ENCODE measurements at places on chromosomes 11 and 22. TPM values are rescaled to one million over a fixed set of nuclear protein-coding genes. Genes with fewer than 3 reads are reported as not detected.

DNA sequence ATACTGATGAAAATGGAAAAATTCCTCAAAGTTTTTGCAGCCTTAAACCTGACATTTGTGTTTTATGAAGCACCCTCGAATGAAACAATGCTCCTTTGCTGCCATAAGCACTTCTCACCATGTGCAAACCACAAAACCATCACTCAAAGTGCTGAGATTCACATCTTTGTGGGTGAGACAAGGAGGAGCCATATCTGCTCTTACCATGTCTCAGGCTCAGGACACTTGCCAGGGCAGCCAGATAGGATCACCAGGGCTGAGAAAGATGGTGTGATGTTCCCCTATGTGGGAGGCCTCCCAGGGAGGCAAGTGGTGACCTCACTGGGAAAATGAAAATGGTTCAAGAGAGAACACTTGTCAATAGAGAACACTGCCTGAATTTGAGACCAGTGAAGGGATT is 120.4 kb downstream of the CCDC34 start:
- no peak for DNase-seq

GRCh38 chr11:10785146-10785474 is 23.6 kb downstream of the EIF4G2 start:
- no peak for DNase-seq

GRCh38 chr11:67484847-67485311 is 2.1 kb downstream of the AIP start:
- DNase-seq = no peak

- DNase-seq = no peak
Measured at GRCh38 chr11:40787224-40787623, 672.2 kb downstream of the LRRC4C start.

DNA sequence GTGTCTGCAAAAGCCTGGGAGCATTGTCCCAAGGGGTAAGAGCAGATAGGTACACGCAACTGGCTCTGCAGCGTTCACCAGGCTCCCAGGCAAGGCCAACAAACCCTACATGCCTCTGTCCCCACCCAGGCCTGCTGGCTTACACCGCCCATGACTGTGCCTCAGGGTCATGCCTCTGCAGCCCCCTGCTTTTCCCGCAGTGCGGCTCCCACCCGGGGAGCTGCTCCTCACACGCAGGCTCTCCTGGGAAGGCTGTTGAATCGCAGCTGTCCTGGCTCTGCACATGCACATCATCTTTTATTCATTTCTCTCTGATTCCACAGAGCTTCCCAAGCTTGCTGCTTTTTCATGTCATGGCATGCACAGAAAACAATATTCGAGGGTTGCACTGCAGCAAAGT is 29.2 kb upstream of the B3GAT1 start:
- no peak for DNase-seq

Gene FLRT1
- total RNA-seq = not detected

DNA sequence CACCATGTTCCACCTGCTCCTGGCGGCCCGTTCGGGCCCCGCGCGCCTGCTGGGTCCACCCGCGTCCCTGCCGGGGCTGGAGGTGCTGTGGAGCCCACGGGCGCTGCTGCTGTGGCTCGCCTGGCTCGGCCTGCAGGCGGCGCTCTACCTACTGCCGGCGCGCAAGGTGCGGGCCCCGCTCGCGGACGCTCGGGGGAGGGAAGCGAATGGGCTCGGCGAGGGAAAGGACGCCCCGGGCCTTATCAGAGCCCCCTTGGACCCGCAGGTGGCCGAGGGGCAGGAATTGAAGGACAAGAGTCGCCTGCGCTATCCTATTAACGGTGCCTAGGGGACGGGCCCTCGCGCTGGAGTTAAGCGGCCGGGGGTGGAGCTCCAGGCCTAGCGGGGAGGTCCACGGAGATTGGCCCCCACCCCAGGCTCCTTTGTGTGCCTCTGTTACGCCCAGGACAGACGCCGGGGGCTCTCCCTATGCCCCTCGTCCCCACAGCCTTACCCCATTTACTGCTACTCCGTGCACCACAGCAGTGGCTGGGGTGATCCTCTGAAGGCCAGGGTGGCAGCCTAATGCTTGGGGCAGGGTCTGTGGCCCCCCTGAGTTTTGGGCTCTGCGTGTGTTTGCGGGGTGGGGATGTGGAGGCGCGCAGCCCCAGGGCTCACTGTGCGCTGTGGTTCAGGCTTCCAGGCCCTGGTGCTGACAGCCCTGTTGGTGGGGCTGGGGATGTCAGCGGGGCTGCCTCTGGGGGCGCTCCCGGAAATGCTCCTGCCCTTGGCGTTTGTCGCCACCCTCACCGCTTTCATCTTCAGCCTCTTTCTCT is 1.1 kb downstream of the TM7SF2 start:
- no peak for DNase-seq

DNA sequence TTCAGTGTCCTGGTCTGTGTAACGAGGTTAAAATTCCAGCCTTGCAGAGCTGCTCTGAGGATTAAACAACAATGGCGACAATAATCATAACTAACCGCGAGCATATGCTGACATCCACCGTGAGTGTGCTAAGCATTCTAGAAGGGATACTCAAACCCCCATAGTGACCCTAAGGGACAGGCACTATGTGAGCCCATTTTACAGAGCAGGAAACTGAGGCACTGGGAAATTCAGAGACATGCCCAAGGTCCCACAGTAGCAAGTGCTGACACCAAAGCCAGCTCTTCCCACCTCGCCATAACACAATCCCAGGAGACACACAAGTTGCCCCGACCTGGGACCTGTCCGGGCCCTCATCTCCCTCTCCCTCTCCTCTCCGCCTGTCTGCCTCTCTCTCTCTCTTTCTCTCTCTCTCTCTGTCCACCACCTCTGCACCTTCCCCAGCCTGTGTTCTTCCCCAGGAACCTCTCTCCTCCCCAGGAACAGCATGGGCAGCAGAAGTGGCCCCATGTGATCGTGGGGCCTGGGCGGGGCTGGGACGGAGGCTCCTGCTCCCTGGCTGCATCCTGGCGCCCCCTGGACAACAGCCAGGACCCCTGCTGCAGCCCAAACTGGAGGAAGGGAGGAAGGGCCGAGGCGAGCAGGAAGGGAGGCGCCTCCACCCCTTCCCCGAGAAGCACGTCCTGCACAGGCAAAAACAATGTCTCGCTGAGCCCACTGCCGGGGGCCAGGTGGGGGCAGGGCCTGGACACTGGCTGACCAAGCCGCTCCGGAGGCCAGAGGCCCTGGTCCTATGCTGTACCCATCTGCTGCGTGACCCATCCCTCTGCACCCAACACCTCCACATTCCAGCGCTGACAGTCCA is 14.8 kb upstream of the MFNG start:
- no peak for DNase-seq

Gene MAJIN
- not detected for total RNA-seq

Gene NXPE4
- total RNA-seq = not detected

DNA sequence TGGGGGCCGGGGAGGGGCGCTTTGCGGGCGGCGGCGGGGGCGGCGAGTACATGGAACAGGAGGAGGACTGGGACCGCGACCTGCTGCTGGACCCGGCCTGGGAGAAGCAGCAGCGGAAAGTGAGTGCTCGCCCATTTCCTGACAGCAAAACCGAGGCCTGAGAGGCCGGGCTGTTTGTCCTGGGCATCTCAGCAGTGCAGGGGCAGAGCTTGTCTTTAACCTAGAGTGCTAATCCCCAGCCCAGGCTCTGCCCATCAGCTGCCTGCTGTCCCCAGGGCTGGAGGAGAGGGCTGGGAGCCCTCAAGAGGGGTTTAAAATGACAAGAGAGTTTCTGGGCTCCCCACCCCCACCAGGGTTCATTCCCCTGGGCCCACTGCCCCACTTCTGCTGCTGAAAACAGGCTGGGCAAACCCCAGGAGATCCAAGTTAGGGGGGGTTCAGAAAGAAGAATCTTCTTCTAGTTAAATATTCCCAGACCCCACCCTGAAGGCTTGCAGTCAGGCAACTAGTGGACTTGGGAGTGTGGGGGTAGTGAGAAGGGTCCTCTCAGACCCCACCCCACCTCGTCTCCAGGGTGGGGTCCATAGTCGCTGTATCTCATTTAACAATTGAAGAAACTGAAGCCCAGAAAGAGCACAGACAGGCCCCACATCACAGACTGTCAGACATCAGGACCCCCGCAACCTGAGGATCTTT is 411 bp downstream of the ACTN3 start:
- DNase-seq = no peak

Gene FGF4
- total RNA-seq = not detected

Gene POU2AF2
- total RNA-seq = 2.0 TPM

GRCh38 chr11:13009476-13009920 is 382 bp downstream of the RASSF10 start:
- no peak for DNase-seq

Gene RAB38
- total RNA-seq = 5.2 TPM

DNA sequence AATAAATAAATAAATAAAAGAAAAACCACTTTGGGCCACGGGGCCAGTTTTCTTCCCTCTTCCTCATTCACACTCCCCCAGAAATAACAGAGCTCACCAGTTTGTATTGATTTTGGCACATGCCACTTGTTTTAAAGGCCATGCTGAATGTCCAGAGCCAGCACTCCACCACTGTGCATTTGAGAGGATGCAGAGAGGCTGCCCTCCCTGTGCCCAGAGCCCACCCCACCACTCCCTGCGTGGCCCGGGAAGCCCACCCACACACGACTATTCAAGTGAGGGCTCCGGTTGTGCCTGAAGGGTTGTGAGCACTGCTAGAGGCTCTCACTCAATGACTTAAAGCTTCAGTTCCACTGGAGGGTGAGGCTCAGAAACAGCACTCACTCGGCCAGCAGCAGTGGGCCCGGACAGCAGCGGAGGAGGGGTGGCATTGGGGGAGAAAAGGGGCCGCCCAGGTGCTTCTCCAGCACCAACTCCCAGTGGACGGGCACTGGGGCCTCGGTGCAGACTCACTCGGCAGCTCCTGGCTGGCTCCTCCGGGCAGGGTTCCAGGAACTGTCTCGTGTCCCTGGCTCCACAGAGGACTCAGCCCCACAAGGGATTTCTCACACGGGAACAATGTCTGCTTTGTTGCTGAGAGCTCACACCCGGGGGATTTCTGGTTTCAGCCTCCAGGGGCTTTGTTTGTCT is 112.7 kb downstream of the SHANK2 start:
- DNase-seq = peak; percentile 78

Gene SLC25A1
- 140 TPM for total RNA-seq

Gene OR51E1
- 0.32 TPM for total RNA-seq

Gene FOSL1
- total RNA-seq = 2.4 TPM

GRCh38 chr22:41746567-41747400 is 47.5 kb downstream of the MEI1 start:
- DNase-seq = peak; percentile 71

Gene PRR33
- total RNA-seq = not detected

- DNase-seq = no peak
Measured at GRCh38 chr22:49426618-49427266, 400.9 kb downstream of the BRD1 start.

Gene DTX4
- total RNA-seq = 7.5 TPM

DNA sequence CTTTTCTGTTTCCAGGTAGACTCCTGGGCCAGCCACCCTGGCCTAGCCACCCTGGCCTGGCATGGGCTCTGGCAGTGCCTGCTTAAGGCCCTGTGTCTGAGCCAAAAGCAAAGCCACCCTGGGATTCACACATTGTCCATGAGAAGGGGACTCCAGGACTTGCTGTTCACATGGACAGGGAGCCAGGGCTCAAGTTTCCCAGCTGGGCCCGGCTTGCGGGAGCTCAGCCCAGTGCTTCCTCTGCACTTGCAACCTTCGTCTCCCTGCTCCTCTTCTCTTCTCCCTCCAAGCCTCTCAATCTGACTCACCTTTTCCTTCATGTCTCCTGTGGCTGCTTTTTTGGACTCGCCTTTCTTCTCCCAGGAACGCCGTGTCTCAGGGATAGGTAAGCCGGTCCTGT is 130.3 kb downstream of the MICAL2 start:
- no peak for DNase-seq

Gene PGA4
- total RNA-seq = 1.8 TPM

Gene ALX4
- 1.9 TPM for total RNA-seq

- DNase-seq = no peak
Measured at GRCh38 chr22:39623603-39624500, 53.3 kb downstream of the CACNA1I start.

Gene RAB39A
- 1.0 TPM for total RNA-seq

Gene CNIH2
- total RNA-seq = 0.48 TPM

DNA sequence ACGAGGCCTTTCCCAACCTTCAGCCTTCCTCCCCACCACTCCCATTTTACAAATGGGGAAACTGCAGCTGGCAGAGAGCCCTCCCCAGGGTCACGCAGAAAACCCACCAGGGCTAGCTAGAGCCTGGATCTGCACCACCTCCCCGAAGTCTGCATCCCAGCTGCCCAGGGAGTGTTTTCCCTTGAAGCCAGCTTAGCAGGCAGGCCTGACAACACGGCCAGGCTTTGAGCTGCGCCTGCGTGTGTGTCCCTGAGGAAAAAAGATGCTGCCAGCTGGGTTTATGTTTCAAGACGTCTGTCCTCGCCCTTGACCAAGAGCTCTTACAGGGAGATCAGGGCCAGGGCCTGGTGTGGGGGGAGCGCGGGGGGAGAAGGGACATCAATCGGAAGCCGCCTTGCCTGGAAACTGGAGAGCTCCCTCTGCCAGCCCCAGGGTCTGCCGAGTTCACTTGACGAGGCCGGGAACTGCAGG is 20.3 kb downstream of the WNT11 start:
- no peak for DNase-seq

GRCh38 chr11:119888119-119888518 is 159.1 kb upstream of the NECTIN1 start:
- no peak for DNase-seq

Gene KDELR3
- total RNA-seq = 14.9 TPM

DNA sequence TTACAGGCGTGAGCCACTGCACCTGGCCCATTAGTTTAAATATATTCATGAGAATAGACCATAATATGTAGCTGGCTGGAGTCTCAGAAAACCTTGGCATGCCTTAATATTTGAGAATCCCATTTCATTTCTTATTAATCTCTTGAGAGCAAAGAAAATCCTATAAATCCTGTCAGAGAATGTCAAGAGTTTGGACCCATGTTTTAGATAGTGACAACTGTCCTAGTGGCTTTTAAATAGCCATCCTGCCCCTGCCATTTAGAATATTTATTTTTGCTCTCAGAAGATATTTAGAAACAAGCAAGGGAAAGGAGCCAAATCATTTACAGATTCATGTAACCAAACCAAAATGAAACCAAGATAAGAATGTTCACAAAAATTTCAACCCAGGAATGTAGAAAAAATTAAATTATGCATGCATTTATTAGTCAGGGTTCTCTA is 107.2 kb downstream of the SWAP70 start:
- no peak for DNase-seq

DNA sequence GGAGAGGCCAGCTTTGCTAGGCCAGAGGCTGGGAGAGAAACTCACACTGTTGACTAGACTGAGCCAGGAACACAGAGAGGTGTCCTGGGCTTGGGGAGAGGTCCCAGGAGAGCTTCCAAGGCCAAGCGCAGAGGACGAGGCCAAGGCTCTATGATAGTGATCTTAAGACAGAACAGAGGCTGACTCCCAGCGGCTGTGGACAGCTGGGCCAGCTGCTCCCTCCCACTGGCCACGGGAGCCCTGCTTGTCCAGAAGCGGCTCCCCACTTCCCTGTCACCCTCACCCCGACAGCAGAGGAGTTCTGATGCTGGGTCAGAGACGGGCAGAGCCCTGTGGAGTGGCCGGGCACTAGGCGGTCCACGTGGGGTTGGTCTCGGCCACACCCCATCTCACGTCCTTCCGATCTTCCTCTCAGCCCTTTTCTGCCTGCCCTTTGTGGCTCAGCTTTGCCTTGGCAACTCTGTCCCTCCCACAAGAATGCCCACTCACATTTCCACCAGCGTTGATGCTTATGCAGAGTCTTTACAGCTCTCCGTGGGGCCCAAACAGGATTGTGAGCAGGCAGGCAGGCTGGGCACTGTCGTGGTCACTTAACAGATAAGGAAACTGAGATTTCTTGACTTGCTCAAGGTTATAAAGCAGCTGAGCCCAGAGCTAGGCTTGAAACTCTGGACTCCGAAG is 68.2 kb downstream of the FBXO7 start:
- no peak for DNase-seq

Gene C11orf52
- total RNA-seq = 19.0 TPM

Gene KCNJ1
- not detected for total RNA-seq

All from breast epithelium (tissue), 4 donors.